ENCODE measurements at places on chromosomes 4 and X.

GRCh38 chrX:47840111-47840510 lies 3.4 kb downstream of the ZNF81 start:
- ATAC-seq = no peak

GRCh38 chr4:97317671-97318070 lies 825.6 kb downstream of the STPG2 start:
- ATAC-seq = no peak

DNA sequence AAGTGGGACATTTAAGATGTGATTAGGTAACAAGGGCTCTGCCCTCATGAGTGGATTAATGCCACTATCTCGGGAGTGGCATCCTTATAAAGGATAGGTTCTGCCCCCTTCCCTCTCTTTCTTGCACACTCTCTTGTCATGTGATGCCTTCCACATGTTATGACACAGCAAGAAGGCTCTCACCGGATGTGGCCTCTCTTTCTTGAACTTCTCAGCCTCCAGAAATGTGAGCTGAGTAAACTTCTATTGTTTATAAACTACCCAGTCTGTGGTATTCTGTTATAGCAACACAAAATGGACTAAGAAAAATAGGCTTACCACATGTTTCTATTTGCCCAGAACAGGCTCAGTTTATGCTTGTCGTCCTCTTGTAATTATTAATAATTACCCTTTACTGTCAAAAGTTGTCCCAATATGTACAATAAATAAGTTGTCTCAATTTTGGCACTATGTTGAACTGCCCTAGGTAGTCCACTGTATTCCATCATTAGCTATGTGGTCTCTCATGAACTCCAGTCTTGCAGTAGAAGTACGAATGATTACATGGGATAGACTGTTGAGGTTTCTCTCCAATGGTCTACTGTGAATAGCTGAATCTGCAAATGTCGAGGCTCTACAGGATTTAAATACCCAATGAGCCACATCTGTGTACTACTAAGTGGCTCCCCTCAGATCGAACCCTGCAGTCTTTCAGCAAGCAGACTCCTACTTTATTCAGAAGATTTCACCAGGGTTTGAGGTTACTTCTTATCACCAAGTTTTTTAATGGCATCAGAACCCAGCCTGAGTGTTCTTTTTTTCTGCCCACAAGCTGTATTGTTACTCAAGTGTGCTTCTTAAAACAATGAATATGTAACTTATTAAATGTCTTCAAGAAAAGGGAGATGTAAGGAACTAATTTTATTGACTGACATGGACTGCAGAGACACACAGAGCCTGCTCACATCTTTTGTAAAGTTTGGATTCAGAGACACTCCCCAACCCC lies 102.0 kb upstream of the LEF1 start:
- ATAC-seq = no peak

DNA sequence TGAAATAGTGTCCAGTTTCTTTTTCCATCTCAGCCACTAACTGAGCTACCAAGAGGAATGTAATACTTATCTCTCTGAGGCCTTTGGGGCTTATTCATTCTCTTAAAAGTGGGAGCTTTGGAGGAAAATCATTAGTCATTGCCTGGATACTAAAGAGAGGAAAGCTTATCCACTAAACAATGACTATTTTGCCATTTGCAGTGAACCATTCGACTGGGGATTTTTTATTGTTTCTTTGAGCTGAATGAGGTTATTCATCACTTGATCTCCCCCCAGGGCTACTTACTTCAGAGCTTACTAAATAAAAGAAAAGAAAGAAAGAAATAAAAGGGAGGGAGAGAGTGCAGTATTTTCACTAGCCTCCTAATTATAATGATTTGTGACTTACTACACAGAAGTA lies 1329.5 kb upstream of the TENM3 start:
- ATAC-seq = peak; percentile 48

Measured in esophagus mucosa (tissue), 1 donor.